ENCODE measurements at places on chromosomes 2 and 18.

DNA sequence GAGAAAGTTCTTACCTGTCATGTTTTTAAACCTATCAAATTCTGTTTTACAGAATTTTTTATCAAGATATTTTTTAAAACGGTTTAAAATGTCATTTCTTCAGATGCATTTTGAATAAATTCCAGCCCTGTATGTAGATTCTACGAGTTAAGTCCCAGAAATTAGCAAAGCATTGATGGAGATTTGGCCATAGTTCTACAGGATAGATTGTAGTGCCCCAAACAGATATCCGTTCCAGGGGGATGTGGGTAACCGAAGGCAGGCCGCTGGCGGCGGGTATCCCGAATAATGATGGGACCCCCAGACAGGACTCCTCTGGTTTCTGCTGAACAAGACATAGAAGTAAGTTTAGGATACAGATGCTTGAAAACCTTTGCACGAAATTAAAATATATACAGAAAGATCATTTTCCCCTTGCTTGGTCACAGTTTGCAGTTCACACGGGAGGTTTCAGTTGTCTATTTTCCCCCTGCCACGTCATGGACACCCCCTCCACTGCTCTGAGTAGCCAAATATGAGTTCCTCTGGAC, 755 bp downstream of the NOL4 start:
- no peak for DNase-seq

- no peak for DNase-seq
These were observed 4.2 kb downstream of the TEX51 start for GRCh38 chr2:126902859-126903258.

GRCh38 chr2:201796478-201796865, 9.9 kb upstream of the CDK15 start:
- no peak for DNase-seq

GRCh38 chr18:22174341-22175145, 5.2 kb downstream of the GATA6 start:
- no peak for DNase-seq

DNA sequence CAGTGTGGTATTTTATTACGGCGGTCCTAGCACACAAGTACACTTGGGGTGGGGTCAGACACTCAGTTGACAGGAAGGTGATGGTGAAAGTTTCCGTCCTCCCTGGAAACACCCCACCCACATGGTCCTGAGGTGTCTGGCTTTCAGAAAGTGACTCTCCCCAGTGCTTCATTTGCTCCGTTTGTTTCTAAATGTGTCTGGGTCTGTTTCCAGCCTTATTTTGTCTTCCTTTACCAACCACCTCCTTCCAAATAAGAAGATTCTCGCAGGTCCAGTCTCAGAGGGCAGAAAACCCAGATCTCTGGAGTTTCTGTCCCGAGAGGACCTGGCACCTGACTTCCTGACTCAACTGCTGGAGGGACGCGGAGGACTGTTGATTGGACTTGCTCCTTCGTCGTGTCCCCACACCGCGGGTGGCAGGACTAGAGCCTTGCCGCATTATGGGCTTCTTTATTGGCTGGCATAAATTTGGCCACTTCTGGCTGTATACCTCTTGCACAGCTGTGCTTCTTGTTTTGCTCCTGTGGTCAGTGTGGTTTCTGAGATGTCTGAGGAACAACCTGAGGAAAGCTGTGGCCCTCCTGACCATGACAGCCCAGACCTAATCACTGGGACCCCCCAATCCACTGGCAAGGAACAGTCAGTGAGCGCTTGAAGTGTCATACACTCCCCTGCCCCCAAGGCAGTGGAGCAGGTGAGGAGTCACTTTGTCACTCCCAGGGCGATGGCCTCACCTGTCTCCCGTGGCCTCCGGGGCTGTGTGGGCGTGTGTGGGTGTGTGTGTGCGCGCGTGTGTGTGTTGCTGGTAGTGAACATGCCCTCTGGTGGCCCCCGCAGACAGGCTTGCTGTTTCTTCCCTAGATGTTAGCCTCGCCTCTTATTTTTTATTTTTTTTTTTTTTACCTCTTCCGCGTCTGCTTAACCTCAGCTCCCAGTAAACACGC, 45.6 kb downstream of the MEX3C start:
- DNase-seq, result no peak

GRCh38 chr18:56035546-56035945, 447.6 kb upstream of the TCF4 start:
- DNase-seq, result no peak

DNA sequence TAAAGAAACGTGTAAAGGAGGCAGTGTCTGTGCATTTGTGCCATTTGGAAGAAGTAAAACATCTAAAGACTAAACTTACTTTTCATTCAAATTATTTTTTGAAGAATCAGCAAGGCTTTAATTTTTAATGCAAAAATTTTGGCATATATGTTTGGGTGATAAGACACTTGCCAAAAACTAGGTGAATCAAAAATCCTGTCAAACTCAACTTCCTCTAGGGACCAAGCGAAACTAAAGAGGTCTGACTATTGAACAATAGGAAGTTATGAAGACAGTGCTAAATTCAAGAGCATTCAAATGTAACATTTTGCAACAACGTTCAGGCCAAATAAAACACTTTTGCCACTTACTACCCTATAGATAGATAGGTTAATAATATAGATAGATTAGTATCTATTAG, 306.1 kb downstream of the NOL4 start:
- DNase-seq, result no peak

GRCh38 chr18:2480536-2480935, 90.8 kb downstream of the METTL4 start:
- DNase-seq, result no peak

DNA sequence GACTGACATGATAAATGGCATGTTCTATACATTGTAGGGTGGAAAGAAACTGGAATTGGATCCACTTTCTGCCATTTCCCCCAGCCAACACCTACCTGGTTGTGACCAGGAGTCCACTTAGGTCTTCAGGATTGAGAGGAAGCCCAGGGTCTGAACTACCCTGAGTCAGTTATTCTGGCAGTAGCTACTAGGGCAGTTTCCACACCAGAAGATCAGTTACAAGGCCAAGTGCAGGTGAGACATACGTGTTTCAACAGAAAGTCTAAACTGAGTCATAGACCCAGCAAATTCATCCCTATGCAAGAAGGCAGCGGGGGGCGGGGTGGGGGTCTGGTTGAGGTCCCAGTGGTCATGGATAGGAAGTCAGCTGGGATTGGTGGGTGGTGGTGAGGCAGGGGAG, 21.9 kb downstream of the ANTXR1 start:
- no peak for DNase-seq

DNA sequence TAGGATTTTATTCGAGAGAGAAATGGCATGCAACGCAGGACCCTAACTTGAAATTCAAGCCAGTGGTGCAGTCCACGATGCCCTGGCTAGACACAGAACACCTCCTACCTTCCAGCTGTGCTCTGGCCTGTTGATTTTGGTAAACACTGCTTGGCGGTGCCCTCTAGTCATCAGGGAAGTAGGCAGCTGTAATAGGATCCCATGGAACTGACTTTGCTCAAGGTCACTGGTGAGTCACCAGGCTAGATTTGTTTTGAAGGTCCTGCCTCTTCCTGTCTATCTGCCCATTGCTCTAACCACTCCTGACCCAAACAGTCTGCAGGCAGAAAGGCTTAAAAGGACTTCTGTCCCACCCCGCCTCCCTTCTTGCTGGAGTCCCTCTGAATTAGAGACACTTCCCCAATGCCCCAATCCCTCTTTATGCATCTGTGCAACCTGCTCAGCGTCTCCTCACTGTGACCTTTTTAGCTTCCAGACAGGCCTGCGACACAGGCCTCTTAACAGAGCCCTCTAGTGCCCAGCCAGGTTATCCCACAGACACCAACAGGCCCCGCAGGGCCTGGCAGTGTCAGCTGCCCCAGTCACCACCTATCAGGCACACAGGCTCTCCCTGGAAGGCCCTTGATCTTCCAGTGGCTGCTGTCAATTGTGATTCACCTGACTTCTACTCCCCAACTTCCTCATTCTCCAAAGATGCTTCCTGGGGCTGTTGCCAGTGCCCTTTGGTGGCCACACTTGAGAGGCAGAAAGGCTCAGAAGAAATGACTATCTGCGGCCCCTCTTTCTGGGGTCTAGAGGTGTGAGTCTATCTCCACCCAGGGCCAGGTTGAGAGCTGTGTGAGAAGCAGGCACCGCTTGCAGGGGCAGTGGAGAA, 5.2 kb downstream of the TMEM127 start:
- DNase-seq, result no peak

GRCh38 chr2:112712903-112713584, 7.8 kb upstream of the NT5DC4 start:
- DNase-seq, result no peak

- no peak for DNase-seq
These were observed 100.3 kb upstream of the KCTD1 start for GRCh38 chr18:26648509-26649192.

DNA sequence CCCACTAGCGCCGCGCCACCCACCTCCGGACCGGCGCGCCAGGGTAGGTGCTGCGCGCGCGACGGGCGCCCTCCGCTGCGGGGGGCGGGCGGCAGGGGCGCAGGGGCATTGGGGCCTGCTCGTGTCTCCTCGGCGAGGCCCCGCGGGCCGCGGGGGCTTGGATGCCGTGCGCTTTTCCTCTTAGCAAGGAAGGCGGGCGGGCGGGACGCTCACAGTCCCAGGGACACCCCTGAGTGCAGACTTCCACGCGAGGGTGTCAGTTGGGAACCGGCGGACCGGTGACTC, 748 bp downstream of the TWIST2 start:
- DNase-seq, result no peak

DNA sequence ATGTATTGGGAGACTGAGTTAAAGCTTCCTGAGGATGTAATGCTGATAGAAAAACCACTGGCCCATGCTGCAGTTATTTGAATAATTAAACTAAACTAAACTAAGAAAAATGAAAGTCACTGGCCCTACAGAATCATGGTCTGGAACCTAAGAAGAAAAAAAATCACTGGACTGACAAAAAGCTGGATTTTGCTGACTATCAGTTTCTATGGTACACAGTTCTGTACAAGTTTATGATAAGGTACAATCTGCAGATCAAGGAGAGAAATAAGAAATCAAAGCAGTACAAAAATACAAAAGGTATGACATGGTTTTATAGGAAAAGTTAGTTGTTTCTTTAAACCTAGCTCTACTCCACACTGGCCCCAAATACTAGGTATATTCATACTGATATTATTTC, 15.6 kb downstream of the PPP4R3B start:
- no peak for DNase-seq

- no peak for DNase-seq
These were observed 160.2 kb downstream of the HNMT start for GRCh38 chr2:138124521-138124920.

DNA sequence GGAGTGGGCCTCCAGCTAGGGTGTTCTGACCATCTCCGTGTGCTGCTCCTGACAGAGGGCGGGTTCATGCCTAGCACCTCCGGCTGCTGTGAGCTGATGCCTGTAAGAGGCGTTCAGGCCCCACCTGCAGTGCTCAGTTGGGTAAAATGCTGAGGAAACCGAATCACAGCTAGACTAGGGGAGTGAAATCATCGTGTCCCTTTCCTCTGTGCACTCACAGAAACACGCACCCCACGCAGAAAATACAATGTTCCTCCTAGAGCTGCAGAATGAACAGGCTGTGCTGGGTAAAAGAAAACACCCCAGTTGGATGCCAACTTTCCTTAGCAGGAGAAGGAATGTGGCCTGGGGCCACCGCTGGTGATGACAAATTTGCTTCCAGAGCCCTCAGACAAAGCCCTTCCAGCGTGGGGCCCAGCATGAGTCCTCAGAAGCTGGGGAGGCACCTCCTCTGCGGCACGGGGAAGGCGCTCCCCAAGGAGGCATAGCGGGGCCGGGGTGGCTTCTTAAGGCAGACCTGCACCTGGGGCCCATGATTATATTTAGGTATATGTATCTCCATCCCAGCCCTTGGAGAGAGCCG, 16.3 kb upstream of the ARHGEF4 start:
- DNase-seq, result no peak

DNA sequence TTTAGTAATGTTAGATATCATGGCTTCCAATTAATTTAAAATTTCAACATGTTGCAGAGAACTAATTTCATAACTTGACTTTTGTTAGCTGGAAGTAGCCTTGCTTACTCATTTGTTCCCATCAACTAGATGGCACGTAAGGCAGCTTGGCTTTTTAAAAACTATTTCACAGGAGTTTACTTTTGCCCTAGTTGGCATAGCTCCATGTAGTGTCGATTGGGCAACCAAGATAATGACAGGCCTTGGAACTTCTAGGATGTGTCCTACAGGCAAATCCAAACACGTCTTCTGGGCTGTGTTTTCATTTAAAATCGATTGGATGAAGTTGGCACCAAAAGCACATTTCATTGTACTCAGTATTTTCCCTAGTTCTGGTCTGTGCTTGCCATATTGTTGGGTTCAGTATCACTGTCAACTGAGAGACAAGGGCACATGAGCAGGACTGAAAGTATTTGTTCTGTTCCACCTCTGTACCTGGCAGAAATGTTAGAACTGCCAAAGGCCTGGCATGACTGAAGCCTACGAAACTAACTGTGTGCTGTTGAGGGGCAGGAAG, 29.4 kb downstream of the HADHB start:
- DNase-seq, result peak; percentile 71

GRCh38 chr18:74198453-74198852, 50.1 kb downstream of the TIMM21 start:
- no peak for DNase-seq

GRCh38 chr2:99824758-99825157, 317.6 kb downstream of the AFF3 start:
- no peak for DNase-seq

GRCh38 chr18:52596748-52597435, 256.9 kb downstream of the DCC start:
- DNase-seq, result peak; percentile 84

GRCh38 chr2:106736221-106736620, 149.7 kb downstream of the ST6GAL2 start:
- no peak for DNase-seq

DNA sequence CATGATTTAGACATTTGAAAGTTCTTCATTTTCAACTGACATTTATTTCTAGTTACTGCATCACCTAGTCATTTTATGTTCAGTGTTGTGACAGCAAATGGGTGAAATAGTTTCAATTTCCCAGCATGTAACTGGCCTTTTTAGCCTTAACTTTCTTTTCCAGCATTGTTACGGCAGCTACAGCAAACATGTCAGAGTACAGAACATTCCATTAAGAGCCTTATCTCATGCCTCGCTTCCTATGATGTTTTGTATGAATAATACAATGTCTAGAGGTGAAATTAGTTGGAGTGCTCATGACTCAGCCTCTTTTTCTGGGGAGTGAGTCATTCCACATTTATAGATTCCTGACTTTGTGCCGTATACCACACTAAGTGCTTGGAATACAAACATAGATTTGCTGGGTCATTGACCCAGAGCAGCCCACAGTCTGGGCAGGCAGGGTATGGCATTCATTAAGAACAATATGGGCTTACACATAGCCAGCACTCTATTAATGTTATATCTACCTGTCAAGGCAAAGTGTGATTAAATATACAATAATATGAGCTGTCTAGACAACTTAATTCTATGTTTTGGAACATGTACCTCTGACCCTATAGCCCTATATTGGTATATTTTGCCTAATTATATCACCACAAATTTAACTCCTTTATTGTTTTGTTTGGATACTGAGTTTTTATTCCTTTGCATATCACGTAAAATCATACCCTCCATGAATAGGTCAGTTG, 72.2 kb downstream of the MAP2 start:
- no peak for DNase-seq

DNA sequence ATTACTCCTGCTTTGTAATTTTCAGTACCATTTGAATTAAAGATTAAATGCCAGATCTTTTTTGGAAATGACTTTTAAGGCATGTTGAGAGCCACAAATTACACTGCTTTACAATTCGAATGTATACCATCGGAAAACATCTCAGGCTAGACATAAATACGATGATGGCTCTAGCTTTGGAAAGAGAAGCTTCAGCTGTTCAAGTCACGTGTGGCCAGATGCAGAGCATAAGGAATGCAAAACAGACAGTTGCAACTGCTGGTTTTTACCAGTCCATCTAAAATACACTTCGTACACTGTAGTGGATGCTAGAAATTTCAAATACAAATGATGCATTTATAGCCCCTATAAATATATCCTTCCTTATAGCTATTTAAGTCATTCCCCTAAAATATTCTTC, 8.0 kb downstream of the ZNF516 start:
- DNase-seq, result no peak

All from NCI-H1105 (cell line).